ENCODE measurements at places on chromosomes 11 and 22.

- DNase-seq, result no peak
Measured at GRCh38 chr11:43585877-43586608, 94.5 kb upstream of the HSD17B12 start.

DNA sequence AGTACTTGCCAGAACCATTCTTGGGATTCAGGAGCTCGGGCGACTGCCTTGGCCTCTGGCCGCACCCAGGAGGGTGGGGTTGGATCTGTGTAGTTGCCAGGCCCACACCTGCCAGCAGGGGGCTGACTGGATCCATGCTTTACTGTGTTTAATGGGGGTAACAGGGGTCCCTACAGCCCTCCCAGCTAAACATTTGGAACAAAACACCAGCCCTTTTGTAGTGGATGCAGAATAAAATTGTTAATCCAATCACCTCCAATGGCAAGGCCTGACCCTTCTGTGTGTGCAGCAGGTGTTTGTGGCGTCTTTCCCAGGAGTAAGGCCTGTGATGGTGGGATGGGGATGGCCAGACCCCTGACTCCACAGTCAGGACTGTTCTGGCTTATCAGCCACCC lies 22.5 kb downstream of the SUN2 start:
- peak; percentile 58 for DNase-seq

DNA sequence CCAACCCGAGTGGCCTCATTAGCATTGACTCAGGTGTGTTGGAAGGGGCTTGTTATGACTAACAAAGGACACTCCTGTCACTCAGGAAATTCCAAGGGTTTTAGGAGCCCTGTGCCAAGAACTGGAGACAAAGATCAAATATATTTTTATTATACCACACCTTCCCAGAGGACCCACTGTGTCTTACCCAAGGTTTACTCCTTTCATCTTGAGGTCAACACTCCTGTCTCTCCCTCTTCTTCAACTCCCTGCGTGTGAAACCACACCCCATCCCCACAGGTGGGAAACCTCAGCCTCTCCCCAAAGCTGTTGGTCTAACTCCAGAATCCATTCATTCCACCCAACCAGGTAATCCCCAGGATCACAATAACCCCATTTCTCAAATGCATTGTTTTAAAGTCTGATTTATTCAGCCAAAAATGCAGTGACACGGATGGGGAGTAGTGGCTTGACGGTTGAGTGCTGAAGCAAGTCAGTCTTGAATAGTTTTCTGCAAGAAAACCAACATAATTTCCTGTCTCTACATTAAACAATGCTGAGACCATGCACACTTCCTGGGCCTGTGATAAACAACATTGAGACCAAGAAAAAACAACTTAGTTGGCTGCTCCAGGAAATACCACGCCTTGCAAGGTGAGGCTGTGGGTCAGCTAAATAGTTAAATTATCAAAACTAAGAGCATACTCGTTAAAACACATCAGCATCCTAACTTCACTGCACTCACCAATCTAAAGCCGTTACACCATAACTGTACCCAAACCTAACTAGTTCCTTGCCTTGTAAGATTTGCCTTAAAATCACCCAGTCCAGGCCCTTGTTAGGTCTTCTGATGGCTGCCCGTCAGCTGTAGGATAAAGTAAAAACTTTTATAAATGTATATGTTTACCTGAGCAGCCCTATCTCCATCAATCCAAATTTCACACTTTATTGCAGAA lies 38.5 kb upstream of the SPON1 start:
- no peak for DNase-seq

- no peak for DNase-seq
Measured at GRCh38 chr11:73623686-73624085, 22.7 kb upstream of the PLEKHB1 start.

DNA sequence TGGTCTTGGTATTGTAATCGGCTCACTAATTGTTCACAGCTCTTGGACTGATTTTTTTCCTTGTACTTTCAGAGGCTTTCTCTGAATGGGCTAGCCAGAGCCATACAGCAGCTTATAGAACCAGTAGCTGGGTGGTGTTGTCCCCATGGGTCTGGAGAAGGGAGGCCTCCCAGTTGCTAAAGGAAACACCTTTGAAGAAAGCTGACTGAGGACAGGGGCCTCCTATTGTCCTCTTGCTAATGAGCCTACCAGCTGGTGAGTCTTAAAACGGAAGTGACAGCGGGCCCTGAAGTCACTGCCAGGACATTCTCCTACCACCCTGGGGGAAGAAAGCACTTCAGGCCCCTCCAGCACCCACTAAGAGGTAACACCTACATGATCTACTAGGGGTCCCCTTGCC lies 9.9 kb downstream of the FADS3 start:
- DNase-seq, result no peak

GRCh38 chr11:72736452-72737069 lies 15.6 kb downstream of the ARAP1 start:
- DNase-seq, result peak; percentile 49

DNA sequence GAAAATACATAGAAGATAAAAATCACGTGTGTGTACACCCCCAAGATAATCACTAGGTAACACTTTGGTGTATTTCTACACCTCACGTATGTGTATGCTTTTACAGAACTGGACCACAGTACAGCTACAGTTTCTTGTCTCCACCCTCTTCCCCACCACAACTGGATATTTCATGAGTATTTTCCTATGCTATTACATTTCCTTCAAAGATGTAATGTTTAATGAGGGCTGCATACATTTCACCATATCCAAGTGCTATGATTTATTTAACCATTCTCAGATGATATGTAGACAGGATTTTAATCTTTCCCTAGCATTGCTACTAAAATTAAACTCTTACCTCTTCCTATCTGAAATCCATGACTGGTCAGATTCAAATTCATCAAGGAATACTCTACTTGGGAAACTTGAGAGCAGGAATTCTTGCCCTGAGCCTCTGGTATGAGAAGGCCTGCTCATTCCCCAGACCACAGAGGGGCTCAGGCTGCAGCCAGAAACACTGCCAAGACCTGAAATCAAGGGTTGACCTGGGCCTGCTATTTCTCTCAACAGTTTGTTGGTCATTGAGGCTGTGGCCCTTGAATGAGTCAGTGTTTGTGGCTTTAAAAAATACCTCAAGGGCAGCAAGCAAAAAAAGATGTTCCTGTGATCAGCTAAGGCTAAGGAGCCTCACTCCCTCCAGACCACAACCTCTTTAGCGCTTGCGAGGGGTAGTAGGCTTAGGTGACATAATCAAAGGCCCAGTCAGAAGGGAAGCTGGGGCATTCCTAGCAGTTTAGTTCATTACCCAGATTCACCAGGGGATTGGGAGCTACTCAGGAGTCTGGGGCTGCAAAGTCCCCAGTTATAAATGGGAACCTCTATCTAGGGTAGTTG lies 55.5 kb downstream of the ABTB2 start:
- DNase-seq, result no peak

- DNase-seq, result no peak
Measured at GRCh38 chr11:74268456-74268855, 43.0 kb downstream of the P4HA3 start.

DNA sequence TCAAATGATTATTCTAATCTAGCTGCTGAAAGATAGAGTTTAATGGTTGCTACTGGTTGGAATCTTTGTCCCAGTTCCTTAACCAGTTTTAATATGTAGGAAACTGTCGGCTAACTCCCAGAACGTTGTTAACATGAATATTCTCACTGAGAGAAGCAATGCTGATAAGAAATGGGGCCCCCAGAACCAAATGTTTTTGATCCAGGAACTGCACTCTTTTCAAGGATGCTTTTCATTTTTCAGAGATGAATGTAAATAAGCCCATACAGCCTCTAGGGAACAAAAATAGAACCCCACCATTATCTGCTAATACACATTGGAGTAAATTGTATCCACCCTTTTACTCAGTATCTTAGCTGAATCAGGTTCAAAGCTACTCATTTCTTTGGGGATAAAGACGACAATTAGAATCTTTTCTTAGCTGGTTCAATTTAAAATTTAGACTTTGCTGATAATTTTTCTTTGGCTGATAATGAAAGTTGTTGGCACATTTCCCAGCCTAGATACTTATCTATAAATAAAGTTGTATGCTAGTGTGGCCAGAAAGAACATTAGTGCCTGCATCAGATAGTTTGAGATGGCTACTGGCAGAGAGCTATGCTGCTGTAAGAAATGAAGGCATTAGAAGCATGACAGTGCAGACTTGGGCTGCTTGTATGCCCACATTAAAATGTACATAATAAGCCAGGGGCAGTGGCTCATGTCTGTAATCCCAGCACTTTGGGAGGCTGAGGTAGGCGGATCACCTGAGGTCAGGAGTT lies 323.3 kb upstream of the PDGFD start:
- DNase-seq, result no peak

GRCh38 chr11:26700574-26701235 lies 21.2 kb downstream of the SLC5A12 start:
- no peak for DNase-seq

- no peak for DNase-seq
Measured at GRCh38 chr22:28072066-28072465, 153.0 kb upstream of the PITPNB start.

DNA sequence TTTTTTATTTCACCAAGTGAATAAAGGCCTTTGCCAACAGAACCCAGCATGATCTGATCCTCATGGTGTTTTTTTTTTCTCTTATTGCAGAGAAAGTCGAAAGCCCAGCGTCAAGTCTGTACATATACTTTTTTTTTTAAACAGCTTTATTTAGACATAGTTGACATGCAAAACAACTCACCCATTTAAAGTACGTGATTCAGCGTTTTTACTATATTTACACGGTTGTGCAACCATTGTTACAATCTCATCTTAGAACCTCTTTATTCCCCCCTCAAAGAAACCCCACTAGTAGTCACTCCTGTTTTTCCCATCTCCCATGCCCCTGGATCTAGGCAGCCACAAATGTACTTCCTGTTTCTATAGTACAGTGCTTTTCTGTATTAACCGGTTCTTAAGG lies 20.6 kb upstream of the AP1B1 start:
- DNase-seq, result no peak

DNA sequence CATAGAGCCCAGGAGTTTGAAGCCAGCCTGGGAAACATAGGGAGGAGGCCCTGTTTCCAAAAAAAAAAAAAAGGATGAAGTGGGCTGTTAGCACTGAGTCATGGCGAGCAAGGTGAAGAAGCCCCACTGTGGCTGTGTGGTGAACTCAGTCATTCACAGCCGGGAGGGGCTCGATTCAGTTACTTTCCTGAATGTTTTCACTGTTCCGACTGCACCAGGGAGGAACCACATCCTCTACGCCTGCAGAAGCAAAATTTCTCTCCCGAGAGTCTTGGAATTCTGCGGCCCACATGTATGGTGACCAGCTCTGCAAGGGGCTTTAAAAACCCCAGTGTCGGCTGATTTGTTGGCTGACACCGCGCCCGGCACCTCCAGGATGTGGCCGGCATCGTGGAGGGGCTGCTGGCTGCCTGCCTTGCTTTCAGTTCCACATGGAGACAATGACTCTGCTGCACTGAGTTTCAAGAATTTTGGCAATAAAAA lies 27.8 kb upstream of the GRAMD4 start:
- peak; percentile 36 for DNase-seq

DNA sequence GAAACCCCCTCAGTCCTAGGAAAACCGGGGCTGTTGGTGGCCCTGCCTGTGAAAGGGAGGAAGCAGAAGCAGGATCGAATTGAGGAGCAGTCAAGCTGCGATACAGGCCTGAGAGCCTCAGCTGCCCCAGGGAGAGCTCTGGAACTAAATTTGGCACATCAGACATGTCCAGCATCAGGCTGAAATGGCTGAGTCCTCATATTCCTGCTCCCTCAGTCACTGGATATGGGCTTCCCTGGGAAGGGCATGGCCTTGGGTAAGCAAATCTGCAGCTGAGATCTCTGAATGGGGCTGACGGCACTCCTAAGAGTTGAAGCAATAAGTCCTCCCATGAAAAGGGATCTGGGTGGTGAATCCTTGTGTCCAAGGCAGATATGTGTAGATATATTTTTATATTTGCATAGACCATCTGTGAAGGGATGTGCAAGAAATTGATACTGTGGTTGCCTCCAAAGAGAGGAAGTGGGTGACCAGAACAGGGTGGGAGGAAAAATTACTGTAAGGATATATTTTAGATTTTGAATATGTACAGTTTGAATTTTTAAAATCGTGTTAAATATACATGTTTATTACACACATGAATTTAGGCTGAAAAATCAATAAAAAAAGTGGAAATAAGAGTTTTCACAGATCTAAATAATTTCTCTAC lies 45.5 kb downstream of the APIP start:
- no peak for DNase-seq

- DNase-seq, result no peak
Measured at GRCh38 chr11:128463371-128463829, 124.0 kb downstream of the ETS1 start.

- no peak for DNase-seq
Measured at GRCh38 chr11:120168108-120168959, 30.4 kb upstream of the TRIM29 start.

- DNase-seq, result no peak
Measured at GRCh38 chr22:23922921-23923320, 28.7 kb downstream of the MIF start.

- DNase-seq, result no peak
Measured at GRCh38 chr11:37597776-37598175, 999.7 kb upstream of the RAG2 start.

DNA sequence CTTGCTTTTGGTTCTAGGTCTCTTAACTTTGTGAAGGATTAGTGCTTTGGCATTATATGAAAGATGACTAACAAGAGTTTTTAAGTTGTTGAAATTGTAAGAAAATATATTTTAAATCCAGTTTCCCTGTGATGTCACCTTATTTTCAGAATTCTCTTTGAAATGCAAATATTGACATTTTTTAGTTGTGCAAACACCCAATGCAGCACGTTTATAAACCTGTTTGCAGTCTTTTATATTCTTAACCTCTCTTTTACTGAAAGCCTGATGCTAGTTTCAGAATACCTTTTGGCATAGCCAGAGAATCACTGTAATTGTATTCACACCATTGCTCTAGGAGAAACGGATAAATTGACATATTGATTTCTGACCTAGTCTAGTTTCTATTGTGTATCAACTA lies 42.8 kb upstream of the SLC37A2 start:
- no peak for DNase-seq

- DNase-seq, result no peak
Measured at GRCh38 chr11:29562183-29562582, 454.6 kb downstream of the KCNA4 start.

GRCh38 chr11:129861702-129862522 lies 33.5 kb downstream of the NFRKB start:
- DNase-seq, result no peak

- DNase-seq, result no peak
Measured at GRCh38 chr11:125934473-125934872, 11.4 kb upstream of the VSIG10L2 start.

DNA sequence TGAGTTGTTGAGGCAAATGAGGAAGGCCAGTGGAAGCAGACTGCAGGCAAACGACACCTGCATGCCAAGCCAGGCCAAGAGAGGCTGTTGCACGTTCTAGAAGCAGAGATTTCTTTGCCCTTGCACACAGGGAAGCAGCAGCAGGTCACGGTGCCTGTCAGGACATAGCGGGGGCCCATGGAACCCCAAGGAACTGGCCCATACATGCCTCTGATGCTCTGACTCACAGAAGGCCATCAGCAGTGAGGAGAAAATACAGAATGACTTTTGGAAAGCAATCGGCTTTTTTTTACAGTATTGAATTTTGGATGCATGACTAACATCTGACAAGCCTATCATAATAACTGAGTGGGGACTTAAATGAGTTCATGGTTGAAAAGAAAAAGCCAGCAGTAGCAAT lies 123.9 kb downstream of the MPPED1 start:
- no peak for DNase-seq

- DNase-seq, result no peak
Measured at GRCh38 chr11:67031791-67032561, 9.0 kb downstream of the SYT12 start.

GRCh38 chr22:33524511-33525260 lies 395.6 kb downstream of the LARGE1 start:
- DNase-seq, result no peak

Data from stimulated activated CD4-positive, alpha-beta T cell treated with anti-CD3 and anti-CD28 coated beads, Interleukin-4, amount 100 ng/mL, for 1 hour (primary cell).